Sigmoid colon (tissue), 7 donors: ENCODE measurements at places on chromosomes 11 and 22. TPM values are rescaled to one million over a fixed set of nuclear protein-coding genes. Genes with fewer than 3 reads are reported as not detected.

Gene DYNC2H1
- total RNA-seq: 29.1 TPM

Gene MS4A5
- total RNA-seq: not detected

Gene RIC3
- 34.9 TPM for total RNA-seq

Gene GRAMD4
- total RNA-seq: 11.6 TPM

Gene PLEKHA7
- 10.2 TPM for total RNA-seq

Gene C22orf42
- total RNA-seq: not detected

Gene TRIOBP
- 82.8 TPM for total RNA-seq

Gene TMPRSS4
- not detected for total RNA-seq

Gene SYT13
- 4.3 TPM for total RNA-seq

Gene MGAT3
- 0.99 TPM for total RNA-seq

Gene PDGFD
- 10.7 TPM for total RNA-seq

Gene LRRC75B
- 14.3 TPM for total RNA-seq

Gene HBG1
- total RNA-seq: not detected

Gene CARNS1
- total RNA-seq: 0.55 TPM

Gene FOLR2
- total RNA-seq: 61.7 TPM

Gene EHF
- 3.9 TPM for total RNA-seq

Gene C11orf91
- not detected for total RNA-seq

Gene CD81
- 545 TPM for total RNA-seq

Gene APOC3
- not detected for total RNA-seq

Gene CFAP300
- 15.0 TPM for total RNA-seq

Gene CREB3L1
- total RNA-seq: 7.2 TPM

Gene GRIA4
- total RNA-seq: 6.1 TPM

Gene SOX10
- 17.5 TPM for total RNA-seq

Gene CDKN1C
- total RNA-seq: 51.3 TPM

Gene TSGA10IP
- 0.49 TPM for total RNA-seq

Gene C1QTNF4
- 6.1 TPM for total RNA-seq

Gene POTEH
- total RNA-seq: not detected

Gene KRTAP5-9
- total RNA-seq: 0.66 TPM

Gene CCS
- total RNA-seq: 40.4 TPM

Gene KLHL35
- total RNA-seq: not detected

Gene GGT5
- 22.5 TPM for total RNA-seq

Gene MS4A10
- not detected for total RNA-seq

Gene KDELR3
- total RNA-seq: 5.5 TPM

Gene MS4A6E
- total RNA-seq: not detected

Gene CARD10
- total RNA-seq: 8.6 TPM

Gene HEPHL1
- total RNA-seq: not detected

Gene DNAJB7
- not detected for total RNA-seq

Gene ASCL2
- not detected for total RNA-seq

Gene CLCF1
- 4.3 TPM for total RNA-seq

Gene CNGA4
- total RNA-seq: not detected

Gene PANX3
- not detected for total RNA-seq

Gene IGSF22
- total RNA-seq: not detected

Gene CNTN5
- total RNA-seq: 0.14 TPM
